ENCODE measurements at places on chromosomes 1 and 21.

- no peak for DNase-seq
- no peaks in the 10 kb centered on the region for H3K27me3 ChIP-seq
- no peak overlapping the region for H3K27ac ChIP-seq
- H3K4me3 ChIP-seq = no peak overlapping the region
- H3K4me1 ChIP-seq = peaks cover 15% of the 10 kb centered on the region
- no peaks in the 10 kb centered on the region for H3K36me3 ChIP-seq
Observed at GRCh38 chr21:29230551-29231261, 68.0 kb upstream of the BACH1 start.

- peaks cover 35% of the 10 kb centered on the region for H3K36me3 ChIP-seq
- DNase-seq = peak; percentile 17
- peak overlapping the region; percentile 74 for H3K4me3 ChIP-seq
- H3K27ac ChIP-seq = peak overlapping the region; percentile 85
- no peaks in the 10 kb centered on the region for H3K27me3 ChIP-seq
- peaks cover 41% of the 10 kb centered on the region for H3K4me1 ChIP-seq
Observed at GRCh38 chr1:42680921-42681683, 1.1 kb upstream of the YBX1 start.

GRCh38 chr1:177230228-177231016 is 59.7 kb downstream of the BRINP2 start:
- H3K4me3 ChIP-seq = no peak overlapping the region
- DNase-seq = no peak
- H3K4me1 ChIP-seq = no peaks in the 10 kb centered on the region
- H3K27me3 ChIP-seq = no peaks in the 10 kb centered on the region
- no peaks in the 10 kb centered on the region for H3K36me3 ChIP-seq
- H3K27ac ChIP-seq = no peak overlapping the region

GRCh38 chr1:89147678-89148658 is 22.1 kb upstream of the GBP2 start:
- peaks cover 15% of the 10 kb centered on the region for H3K4me1 ChIP-seq
- no peak overlapping the region for H3K4me3 ChIP-seq
- no peak overlapping the region for H3K27ac ChIP-seq
- DNase-seq = no peak
- H3K36me3 ChIP-seq = no peaks in the 10 kb centered on the region

- DNase-seq = no peak
- H3K4me1 ChIP-seq = no peaks in the 10 kb centered on the region
- H3K4me3 ChIP-seq = no peak overlapping the region
- no peak overlapping the region for H3K27ac ChIP-seq
Observed at GRCh38 chr1:211546543-211546942, 32.4 kb downstream of the SLC30A1 start.

GRCh38 chr1:204988196-204988595 is 54.8 kb upstream of the CNTN2 start:
- H3K27me3 ChIP-seq = peaks cover 27% of the 10 kb centered on the region
- no peak for DNase-seq
- H3K36me3 ChIP-seq = no peaks in the 10 kb centered on the region
- no peaks in the 10 kb centered on the region for H3K4me1 ChIP-seq
- H3K27ac ChIP-seq = no peak overlapping the region

Data from DND-41 (cell line).